HepG2 (cell line): ENCODE measurements at places on chromosomes 5 and 9. TPM values are rescaled to one million over a fixed set of nuclear protein-coding genes. Genes with fewer than 3 reads are reported as not detected.

LCN1 gene
- polyA plus RNA-seq: not detected in 2 replicates

DNA sequence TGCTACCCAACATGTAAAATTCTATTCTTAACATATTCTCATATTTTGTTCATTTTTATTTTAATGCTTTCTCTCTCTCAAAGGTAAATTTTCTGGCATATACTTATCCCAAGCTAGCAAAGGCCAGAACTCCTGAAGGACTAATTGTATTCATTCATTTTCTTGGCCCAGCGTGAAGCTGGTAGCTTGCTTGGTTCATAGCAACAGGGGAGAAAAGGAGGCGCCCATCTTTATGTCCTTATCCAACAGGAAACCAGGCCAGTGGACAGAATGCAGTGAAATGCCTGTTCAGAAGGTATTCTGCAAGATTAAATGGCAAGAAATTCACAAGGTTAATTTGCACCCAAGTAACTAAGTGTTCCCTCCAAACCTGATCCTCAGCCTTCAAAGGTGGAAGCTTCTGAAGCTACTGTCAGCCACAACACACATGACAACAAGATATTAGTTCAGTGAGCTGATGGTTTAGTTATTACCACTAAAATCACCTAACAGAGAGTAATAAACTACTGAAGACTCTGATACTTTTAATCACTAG lies 5.6 kb downstream of the EFNA5 start:
- no peak for DNase-seq

DNA sequence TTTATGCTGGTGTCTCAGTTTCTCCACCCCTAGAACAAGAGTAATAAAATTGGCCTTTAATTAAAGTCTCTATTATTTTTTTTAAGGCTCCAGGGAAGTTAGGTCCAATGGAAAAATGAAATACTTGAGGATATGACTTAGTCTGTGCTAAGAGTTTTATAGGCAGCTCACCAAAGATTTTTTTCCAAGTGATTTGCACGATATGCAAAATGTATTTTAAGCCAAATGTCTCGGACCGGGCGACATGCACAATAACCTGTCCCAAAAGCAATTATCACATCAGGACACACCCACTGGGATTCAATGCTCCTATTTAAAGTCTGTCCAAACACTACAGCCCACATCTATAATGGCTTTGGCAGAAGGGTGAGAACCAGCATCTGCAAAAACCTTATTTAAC lies 136.1 kb upstream of the ANKH start:
- DNase-seq: no peak

PCDHGA2 gene
- 0.09 and 0.11 TPM in 2 replicates for polyA plus RNA-seq

ADGRD2 gene
- not detected in 2 replicates for polyA plus RNA-seq

- no peak for DNase-seq
Observed at GRCh38 chr9:106958955-106959657, 96.1 kb downstream of the ZNF462 start.

FOXD4L5 gene
- 0.10 and 0.20 TPM in 2 replicates for polyA plus RNA-seq

GRCh38 chr5:96743805-96744204 lies 63.9 kb downstream of the ERAP1 start:
- no peak for DNase-seq

GRCh38 chr9:137075275-137075775 lies 2.0 kb upstream of the UAP1L1 start:
- no peak for DNase-seq

CHSY3 gene
- polyA plus RNA-seq: 0.26 and 0.34 TPM in 2 replicates

PTPRD gene
- 0.05 and 0.46 TPM in 2 replicates for polyA plus RNA-seq

DNA sequence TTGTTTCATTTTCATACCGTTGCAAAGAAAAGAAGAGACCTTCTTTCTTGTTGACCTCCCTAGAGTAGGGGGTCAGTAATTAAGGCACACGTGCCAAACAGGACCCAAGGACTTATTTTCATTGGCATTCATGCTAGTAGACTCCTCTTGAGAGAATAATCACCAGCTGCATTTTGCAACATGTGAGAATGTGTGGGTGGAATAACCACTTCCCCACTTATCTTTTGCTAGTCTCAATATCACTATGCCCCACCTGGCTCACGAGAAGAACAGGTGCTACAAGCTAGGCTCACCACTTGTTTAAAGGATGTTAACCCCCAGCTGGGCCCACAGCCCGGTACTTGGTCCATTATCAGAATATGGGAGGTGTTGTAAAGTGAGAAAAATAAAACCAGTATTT lies 460.7 kb upstream of the MEF2C start:
- DNase-seq: no peak

TMEM252 gene
- not detected in 2 replicates for polyA plus RNA-seq

GLRA1 gene
- not detected in 2 replicates for polyA plus RNA-seq

PANK3 gene
- polyA plus RNA-seq: 24.0 and 26.9 TPM in 2 replicates

- peak; percentile 7 for DNase-seq
Observed at GRCh38 chr5:16536246-16536645, 70.6 kb upstream of the ZNF622 start.

SIT1 gene
- 5.0 and 6.7 TPM in 2 replicates for polyA plus RNA-seq

- no peak for DNase-seq
Observed at GRCh38 chr9:113921396-113921925, 45.4 kb downstream of the ZNF618 start.

GRCh38 chr9:121741228-121741918 lies 89.9 kb downstream of the DAB2IP start:
- no peak for DNase-seq

GRCh38 chr9:128396970-128397613 lies 23.6 kb upstream of the CERCAM start:
- peak; percentile 25 for DNase-seq

ABO gene
- polyA plus RNA-seq: not detected in 2 replicates

GRCh38 chr5:103408408-103408807 lies 149.8 kb downstream of the MACIR start:
- DNase-seq: no peak

DNA sequence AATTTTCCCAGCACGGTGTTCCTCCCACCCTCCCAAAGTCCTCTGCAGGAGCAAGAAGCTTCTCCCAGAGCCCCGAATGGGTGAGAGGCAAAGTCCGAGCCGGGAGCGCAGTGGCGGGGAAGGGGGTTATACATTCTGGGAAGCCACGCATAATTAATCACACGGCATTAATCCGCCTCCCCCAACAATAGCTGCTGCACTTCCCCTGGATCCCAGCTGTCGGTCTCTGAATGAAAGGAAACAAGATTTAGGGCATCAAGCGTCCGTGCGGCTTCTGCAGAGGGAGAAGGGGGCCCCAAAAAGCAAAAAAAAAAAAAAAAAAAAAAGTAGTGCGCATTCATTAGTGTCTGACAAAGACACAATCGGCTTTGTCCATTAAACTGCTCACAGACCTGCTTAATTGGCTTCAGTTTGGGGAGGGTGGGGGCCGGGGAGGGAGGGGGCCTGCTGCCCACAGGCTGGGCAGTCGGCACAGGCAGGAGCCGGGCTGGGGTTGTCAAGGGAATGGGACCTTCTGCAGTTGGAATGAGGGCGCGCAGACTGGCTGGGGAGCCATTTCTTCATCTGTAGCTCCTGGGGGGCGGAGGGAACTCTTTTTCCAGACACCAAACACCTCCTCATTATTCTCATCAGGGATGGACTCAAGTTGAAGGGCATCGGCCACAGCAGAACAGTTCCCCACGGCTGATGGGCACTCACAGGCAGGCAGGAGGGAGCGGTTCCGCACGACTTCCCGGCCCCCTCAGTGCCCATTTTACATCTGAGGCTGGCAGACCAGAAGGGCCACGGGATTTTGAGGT lies 3.4 kb downstream of the NOTCH1 start:
- DNase-seq: no peak

SPATA6L gene
- polyA plus RNA-seq: 0.73 and 1.1 TPM in 2 replicates

GRCh38 chr5:100824635-100825034 lies 78.4 kb downstream of the ST8SIA4 start:
- no peak for DNase-seq

DNA sequence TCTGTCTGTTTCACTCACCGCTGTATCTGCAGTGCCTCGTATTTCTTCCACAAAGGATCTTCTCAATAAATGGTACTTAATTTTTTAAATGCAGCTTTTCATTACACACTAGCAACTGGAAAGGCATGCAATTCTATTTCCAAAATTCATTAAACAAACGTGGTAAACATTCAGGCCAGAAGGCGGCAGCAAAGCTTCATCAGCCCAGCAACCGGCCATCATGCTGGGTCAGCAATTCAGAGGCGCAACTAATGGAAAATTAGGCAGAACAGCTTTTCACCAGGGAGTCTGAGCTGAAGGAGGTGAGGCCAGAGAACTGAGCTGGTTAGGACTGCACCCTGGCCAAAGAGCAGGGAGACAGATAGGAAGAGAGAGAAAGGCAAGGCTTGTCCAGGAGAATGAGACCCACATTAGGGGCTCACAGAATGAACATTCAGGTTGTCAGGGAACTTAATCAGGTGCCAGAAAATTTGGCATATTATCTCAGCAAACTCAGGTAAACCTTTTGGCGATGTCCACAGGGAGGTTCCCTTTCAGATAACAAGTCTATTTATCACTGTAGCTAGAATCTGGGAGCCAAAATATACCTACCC lies 17.7 kb upstream of the RNF180 start:
- peak; percentile 7 for DNase-seq

IFNA21 gene
- polyA plus RNA-seq: not detected in 2 replicates

- no peak for DNase-seq
Observed at GRCh38 chr5:172837640-172838039, 3.6 kb downstream of the ERGIC1 start.

DNA sequence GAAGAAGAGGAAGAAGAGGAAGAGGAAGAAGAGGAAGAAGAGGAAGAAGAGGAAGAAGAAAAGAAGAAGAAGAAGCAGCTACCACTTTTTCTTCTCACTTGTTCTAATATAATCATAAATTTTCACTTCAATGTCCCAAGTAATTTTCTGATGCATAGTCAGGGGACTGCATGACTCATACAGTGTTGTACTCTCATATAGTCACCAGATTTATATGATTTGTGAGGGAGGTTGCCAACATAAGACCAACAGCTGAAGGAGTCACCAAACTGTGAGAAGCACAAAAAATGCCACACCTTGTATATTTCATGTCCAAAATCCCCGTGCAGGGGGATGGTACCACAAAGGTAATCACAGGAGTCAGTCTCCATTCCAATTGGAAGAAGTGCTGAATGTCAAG lies 32.7 kb upstream of the DMRTA1 start:
- DNase-seq: no peak

- no peak for DNase-seq
Observed at GRCh38 chr9:127201071-127201541, 63.5 kb upstream of the GARNL3 start.

DNA sequence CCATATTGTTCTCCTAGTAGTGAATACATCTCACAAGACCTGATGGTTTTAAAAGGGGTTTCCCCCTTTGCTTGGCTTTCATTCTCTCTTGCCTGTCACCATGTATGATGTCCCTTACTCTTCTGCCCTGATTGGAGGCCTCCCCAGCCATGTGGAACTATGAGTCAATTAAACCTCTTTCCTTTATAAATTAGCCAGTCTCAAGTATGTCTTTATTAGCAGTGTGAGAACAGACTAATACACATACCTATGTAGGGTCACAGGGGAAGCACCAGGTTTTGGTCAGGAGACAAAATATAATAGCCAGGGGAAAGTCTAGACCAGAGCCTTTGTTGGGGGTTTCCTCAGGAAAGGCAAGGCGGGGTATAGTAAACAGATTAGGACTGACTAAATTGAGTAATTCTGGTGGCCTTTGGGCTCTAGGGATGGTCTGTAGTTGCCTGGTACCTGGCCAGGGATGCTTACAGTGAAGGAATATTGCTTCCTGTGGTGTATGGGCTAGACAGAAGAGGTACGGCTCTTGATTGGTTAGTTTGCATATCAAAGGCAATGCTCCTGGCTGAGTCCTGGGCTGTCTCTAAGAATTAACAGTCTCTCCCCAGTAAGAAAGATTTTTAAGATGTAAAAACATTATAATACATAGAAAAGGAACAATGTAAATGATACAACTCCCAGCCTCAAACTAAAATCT lies 254.5 kb downstream of the ELAVL2 start:
- DNase-seq: no peak

IFNA2 gene
- polyA plus RNA-seq: not detected in 2 replicates

GRCh38 chr9:34759432-34760134 lies 49.6 kb upstream of the CCL21 start:
- DNase-seq: no peak

GRCh38 chr9:114487607-114488300 lies 17.5 kb downstream of the WHRN start:
- DNase-seq: peak; percentile 71
